ENCODE measurements at places on chromosomes 2 and 18. TPM values are rescaled to one million over a fixed set of nuclear protein-coding genes. Genes with fewer than 3 reads are reported as not detected.

Gene TUBB8B
- total RNA-seq, result not detected

Gene TPGS2
- total RNA-seq, result 103 TPM

Gene CHMP1B
- total RNA-seq, result 20.2 TPM

Gene TUBA4B
- not detected for total RNA-seq

Gene DNMT3A
- 62.6 TPM for total RNA-seq

Gene TNP1
- not detected for total RNA-seq

Gene EVX2
- not detected for total RNA-seq

Gene CYP1B1
- total RNA-seq, result 28.7 TPM

Gene DQX1
- total RNA-seq, result 1.1 TPM

Gene BOD1L2
- total RNA-seq, result not detected

Gene PARD3B
- total RNA-seq, result 1.7 TPM

Gene CAPN14
- 0.20 TPM for total RNA-seq

Gene GRB14
- total RNA-seq, result not detected

Gene SRD5A2
- 0.05 TPM for total RNA-seq

Gene PPP1R1C
- not detected for total RNA-seq

Gene RMDN2
- total RNA-seq, result 1.1 TPM

Gene MC5R
- total RNA-seq, result 0.09 TPM

Gene EPHA4
- total RNA-seq, result 7.0 TPM

Gene DOK6
- not detected for total RNA-seq

Gene RAB1A
- total RNA-seq, result 70.2 TPM

Gene FBXO48
- 1.9 TPM for total RNA-seq

Gene IL36RN
- total RNA-seq, result not detected

Gene PHOSPHO2
- 3.1 TPM for total RNA-seq

Gene SPDYA
- total RNA-seq, result 1.3 TPM

Gene ZNF516
- 1.1 TPM for total RNA-seq

Gene POTEI
- total RNA-seq, result not detected

Gene CCDC148
- total RNA-seq, result not detected

Gene C2orf49
- 18.6 TPM for total RNA-seq

Gene RGPD4
- total RNA-seq, result not detected

Gene TMEM200C
- not detected for total RNA-seq

Gene KLHL14
- total RNA-seq, result not detected

Gene ANKRD30B
- total RNA-seq, result not detected

Gene IL37
- total RNA-seq, result not detected

Gene EIPR1
- 43.0 TPM for total RNA-seq

Gene GATA6
- not detected for total RNA-seq

Gene SPATA3
- not detected for total RNA-seq

Gene ERFE
- 0.11 TPM for total RNA-seq

Gene B3GNT7
- not detected for total RNA-seq

Gene MEX3C
- total RNA-seq, result 45.7 TPM

Gene G6PC2
- not detected for total RNA-seq

Gene MC2R
- not detected for total RNA-seq

Gene BBS5
- 1.8 TPM for total RNA-seq

Gene EML6
- total RNA-seq, result 0.89 TPM

Gene TGOLN2
- total RNA-seq, result 133 TPM

Gene EFEMP1
- not detected for total RNA-seq

Gene PRPF40A
- total RNA-seq, result 127 TPM

Gene SLC40A1
- 6.0 TPM for total RNA-seq

Gene COL3A1
- not detected for total RNA-seq

Gene SSB
- total RNA-seq, result 105 TPM

Gene NEUROD1
- not detected for total RNA-seq
